ENCODE measurements at places on chromosomes 3 and 15.
A peak's percentile ranks its signal among the peaks of the same experiment; 100 is the strongest.

DNA sequence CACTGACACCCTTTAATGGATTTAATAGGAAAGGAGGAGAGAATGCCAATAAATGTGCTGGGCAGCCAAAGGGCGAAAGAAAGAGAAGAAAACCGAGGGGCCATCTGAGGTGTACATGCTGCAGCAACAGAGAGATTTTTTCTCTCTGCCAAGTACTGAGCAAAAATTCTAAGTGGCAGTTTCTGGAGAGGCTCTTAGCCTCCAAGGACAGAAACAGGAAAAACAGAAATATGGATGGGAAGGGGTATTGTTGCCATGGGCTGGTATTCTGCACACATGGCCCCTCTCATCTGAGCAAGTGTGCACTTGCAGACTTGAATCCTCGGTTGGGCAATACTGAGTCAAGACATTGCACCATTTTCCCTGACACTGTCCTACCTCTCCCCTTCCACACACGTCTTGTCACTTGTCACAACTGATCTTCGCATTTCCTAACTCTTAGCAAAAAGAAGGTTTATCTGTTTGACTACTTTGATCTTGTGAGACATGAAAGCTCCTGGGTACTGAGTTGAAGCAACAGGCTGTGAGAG lies 73.9 kb downstream of the PRICKLE2 start:
- DNase-seq, result no peak

- DNase-seq, result no peak
These were observed 12.7 kb upstream of the LXN start for GRCh38 chr3:158685159-158685558.

- no peak for DNase-seq
These were observed 40.6 kb upstream of the GLCE start for GRCh38 chr15:69119683-69120395.

DNA sequence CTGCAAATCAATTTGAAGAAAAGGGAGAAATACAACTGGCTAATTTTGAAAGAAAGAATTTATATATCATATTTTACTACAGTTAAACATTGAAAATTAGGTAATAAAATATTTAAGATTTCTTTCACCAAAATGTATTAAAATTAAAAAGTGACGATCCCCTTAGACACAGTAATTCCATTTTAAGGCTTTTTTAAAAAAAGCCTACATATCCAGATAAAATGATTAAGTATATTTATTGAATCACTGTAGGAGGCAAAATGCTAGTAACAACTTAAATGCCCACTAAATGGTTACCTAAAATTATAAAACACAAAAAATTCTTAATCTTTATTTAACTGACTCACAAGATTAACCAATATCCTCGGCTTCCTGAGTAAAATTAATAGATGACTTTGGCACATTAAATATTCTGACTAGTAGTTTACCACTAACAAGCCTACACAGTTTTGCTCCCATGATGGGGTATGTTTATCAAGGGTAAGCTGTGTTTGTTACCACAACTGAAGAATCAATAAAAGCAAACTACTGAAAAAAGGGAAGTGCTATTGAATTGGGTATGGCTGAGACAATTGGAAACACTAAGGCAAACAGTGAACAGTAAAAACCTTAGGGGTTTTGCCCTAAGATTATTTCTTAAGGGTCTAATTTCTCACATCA lies 28.4 kb downstream of the ANKRD28 start:
- DNase-seq, result no peak

GRCh38 chr15:27196691-27197090 lies 225.7 kb downstream of the GABRG3 start:
- DNase-seq, result no peak

DNA sequence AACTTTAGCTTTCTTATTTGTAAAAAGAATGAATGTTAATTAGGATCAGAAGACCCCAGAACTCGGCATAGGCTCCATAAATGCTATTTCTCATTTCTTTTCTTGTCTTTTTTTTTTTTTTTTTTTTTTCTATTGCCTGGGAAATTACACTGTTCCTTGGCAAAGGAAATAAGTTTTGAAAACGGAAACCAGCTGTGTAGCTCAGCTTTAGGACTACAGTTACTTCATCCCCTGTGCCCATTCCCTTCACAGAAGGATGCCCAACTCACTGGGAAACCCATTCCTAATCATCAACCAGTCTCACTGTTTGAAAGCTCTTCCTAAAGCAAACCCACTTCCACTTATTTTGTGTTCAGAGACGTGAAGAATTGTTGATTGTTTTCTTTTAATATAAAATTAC lies 254.0 kb upstream of the IL12A start:
- DNase-seq, result no peak

DNA sequence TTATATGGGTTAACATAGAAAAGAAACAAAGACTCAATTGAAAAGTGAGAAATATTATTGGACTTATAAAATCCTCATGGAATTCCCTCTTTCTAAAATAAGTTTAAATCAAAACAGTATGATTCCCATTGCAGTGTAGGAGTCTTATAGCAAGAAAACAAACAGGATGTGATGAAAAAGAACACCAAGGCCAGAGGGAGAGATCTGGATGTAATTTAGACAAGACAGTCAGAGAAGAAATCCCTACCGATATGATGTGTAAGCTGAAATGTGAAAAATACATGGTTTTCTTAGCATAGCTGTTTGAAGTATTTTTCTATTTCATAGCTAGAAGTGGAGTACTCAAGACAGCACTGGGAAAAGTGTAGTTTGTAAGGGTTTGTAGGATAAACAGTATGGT lies 521.5 kb downstream of the RSL24D1 start:
- no peak for DNase-seq

DNA sequence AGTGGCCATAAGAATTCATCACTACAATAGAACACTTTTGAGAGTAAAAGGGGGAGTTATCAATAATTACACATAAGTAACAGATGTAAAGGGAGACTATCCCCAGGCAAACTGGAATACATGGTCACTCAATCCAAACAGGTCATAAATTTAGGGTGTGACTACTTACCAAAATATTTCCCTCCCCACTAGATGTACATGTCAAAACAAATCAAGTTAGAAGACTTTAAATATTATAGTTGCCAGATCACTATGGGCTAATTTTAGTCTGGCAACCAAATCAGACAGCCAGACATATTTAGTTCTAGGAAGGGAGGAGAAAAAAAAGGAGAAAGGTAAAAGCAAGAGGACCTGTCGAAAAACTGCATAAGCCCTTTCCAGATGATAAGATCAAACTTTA lies 23.1 kb downstream of the SLC24A5 start:
- DNase-seq, result no peak

GRCh38 chr3:120093911-120094775 lies at the start of gene GSK3B:
Gene GSK3B, minus strand, starts transcription at chr3:120094447. Its CDS starts 1,013 bp downstream, at chr3:120093434.
- peak; percentile 98 for DNase-seq

DNA sequence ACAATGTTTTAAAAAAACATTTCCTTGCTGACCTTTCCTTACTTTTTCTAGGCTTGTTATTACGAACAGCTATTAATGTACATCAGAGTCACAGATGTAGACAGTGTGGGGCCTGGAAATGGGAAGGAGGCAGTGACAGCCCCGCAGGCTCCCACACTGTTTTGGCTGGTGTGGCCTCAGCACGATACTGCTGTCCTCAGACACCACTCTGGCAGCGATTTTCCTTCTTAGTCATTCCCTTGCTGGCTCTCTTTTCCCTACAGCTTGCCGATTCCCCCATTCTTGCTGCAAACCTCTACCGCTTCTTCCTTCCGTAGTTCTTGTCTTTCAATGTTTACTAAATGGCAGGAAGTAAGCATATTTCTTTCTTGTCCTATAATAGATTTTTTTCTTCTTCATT lies 113.1 kb downstream of the ABI3BP start:
- DNase-seq, result no peak

DNA sequence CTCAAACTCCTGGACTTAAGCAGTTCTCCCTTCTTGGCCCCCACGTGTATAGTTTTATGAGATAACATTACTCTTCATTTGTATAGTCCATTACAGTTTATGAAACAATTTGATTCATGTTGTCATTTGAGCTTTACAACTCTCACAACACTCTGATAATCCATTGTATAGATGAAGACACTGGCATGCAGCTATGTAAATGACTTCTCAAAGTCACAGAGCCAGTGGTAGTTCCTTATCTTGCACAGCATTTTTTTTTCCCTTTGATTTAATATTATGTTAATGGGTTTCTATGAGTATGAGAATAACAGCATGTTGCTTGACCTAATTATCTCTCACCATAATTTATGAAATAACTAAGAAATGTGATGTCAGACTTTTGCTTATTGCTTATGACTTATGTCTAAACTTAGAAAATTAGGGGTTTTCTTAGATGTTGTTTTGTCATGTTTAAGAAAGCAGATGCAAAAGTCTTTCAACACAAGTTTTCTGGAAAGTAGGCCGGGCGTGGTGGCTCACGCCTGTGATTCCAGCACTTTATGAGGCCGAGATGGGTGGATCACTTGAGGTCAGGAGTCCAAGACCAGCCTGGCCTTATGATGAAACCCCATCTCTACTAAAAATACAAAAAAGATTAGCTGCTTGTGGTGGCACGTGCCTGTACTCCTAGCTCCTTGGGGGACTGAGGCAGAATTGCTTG lies 13.3 kb downstream of the VPS8 start:
- no peak for DNase-seq

- no peak for DNase-seq
These were observed 2.8 kb upstream of the CCDC33 start for GRCh38 chr15:74233373-74233772.

DNA sequence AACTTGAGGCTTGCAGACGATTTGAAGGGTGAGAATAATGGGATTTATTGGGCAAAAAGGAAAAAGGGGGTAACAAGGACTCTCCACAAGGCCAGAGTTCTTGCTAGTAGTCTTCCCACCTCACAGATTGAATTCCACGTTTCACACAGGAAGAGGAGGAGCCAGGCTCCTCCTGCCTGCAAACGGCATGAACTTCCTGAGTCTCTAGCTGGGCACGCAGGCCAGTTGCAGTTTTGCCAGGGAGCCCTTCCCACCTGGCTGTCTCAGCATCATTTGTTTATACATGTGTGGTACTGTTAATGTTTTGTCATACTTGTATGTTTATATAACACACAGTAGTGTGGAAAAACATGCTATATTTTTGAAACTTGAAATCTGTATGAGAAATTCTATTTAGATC lies 155.0 kb downstream of the NLGN1 start:
- DNase-seq, result no peak

- DNase-seq, result no peak
These were observed 29.9 kb downstream of the CRABP1 start for GRCh38 chr15:78370013-78370412.

DNA sequence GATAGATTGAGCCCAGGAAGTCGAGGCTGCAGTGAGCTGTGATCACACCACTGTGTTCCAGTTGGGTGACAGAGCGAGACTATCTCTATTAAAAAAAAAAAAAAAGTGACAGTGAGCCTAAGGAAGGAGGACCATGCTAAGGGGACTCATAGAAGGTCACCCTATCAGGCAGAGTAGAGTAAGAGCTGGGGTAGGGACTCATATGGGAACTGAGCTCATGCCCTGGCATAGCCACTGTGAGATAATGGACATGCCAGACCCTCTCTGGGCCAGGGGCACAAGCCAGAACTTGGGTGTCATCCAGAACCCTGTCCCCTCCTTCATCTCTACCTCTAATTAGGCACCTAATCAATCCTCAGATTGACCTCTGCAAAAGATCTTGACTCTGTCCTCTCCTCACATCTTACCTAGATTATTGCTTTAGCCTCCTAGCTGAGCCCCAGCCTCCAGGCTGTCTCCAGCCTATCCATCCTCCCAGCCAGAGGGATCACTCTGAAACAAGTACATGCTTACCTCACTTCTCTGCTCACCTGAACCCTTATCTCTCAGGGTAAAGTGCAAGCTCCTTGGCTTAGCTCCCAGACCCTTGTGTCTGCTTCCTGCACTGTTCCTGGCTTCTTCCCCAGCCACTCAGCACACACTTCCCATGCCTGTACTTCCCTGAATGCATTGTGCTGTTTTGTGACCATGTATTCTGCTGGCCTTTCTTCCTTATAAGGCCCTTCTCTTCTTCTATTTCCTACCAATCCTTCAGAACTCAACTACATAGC lies 76.4 kb downstream of the DAPK2 start:
- DNase-seq, result no peak

GRCh38 chr3:20052851-20053250 lies 12.6 kb downstream of the KAT2B start:
- DNase-seq, result no peak

DNA sequence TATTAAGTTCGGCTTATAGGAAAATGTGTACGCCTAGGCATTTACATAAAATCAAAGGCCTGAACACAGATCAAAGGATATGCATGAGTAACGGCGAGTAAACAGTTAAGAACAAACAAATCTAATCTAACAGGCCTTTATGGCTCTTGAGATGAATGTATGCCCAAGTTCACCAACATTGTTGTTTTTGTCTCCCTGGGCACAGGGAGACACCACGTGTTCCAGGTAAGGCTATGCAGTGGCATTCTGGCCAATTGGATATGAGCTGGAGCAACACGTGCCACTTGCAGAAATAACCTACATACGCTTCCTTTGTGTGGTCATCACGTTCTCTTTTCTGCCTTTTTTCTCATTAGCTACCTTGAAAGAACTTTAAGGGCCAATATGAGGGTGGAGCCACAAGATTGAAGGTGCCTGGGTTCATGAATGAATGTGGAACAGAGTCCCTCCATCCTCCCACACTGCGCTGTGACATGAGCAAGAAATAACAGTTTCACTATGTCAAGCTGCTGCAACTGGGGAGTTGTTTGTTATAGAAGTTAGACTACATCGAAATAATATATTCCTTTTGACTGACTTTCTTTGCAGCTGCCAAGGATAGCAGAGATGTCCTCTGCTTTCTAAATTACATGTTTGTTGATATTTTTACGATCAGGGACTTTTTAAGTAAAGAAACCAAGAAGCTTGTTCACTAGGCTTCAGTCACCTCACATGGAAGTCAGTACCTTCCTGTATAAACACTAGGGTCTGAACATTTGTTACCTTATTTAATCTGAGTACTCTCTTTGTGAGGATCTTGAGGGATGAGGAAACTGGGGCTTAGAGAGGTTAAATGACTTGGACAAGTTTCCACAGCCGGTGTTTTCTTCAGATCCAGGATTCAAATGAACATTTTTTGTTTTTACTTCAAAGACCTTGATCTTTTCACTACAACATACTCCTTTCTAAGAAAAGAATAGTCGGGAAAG lies 427.5 kb upstream of the TBL1XR1 start:
- DNase-seq, result no peak

DNA sequence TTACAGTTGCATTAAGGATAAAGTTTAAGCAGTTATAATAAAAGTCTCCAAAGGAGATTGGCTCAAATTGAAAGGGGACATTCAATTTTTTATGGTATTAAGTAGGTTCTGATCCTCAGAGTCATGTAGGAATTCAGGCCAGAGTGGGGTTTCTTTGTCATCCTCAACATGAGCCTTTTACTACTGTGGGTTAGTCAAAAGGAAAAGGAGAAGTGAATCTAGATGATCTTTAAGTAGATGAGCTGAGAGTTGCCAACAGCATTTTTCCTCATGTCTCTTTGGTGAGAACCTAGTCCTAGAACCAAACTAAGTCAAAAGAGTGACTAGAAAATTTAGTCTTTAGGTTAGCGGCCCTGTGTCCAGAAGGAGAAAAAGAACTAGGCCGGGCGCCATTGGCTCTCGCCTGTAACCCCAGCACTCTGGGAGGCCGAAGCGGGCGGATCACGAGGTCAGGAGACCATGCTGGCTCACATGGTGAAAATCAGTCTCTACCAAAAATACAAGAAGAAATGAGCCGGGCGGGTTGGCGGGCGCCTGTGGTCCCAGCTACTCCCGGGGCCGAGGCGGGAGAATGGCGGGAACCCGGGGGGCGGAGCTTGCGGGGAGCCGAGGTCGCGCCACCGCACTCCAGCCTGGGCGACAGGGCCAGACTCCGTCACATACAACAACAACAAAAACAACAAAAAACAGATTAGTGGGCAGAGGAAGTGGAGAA lies 4.2 kb upstream of the CHL1 start:
- no peak for DNase-seq

Measured in stimulated activated CD8-positive, alpha-beta memory T cell treated with anti-CD3 and anti-CD28 coated beads, Interleukin-4, amount 100 ng/mL, for 4 hours (primary cell).